ENCODE measurements at places on chromosomes 4 and X.

- DNase-seq = peak; percentile 47
Observed at GRCh38 chrX:50813843-50814661, at the start of gene SHROOM4. Gene SHROOM4 (minus strand): TSS chrX:50814194. CDS start chrX:50814018, 176 bp downstream.

DNA sequence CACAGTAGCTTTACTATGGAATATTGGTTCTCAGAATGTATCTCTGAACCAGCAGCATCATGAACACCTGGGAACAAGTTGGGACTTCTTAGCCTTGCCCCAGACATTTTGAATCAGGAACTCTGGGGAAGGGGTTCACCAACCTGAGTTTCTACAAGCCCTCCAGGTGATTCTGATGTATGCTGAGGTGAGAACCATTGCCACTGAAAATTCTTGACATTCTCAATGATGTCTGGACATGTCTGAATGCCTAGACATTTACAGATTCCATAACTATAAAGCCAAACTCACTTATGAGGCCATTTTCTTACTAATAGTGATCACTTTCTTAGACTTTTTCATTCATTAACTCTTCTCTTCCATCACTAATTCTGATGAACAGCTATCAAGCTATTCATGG, 389.4 kb upstream of the FTHL17 start:
- DNase-seq = no peak

- peak; percentile 83 for DNase-seq
Observed at GRCh38 chr4:120692964-120693363, 229.6 kb downstream of the PRDM5 start.

- DNase-seq = peak; percentile 54
Observed at GRCh38 chr4:113760094-113760794, 1.3 kb downstream of the CAMK2D start.

DNA sequence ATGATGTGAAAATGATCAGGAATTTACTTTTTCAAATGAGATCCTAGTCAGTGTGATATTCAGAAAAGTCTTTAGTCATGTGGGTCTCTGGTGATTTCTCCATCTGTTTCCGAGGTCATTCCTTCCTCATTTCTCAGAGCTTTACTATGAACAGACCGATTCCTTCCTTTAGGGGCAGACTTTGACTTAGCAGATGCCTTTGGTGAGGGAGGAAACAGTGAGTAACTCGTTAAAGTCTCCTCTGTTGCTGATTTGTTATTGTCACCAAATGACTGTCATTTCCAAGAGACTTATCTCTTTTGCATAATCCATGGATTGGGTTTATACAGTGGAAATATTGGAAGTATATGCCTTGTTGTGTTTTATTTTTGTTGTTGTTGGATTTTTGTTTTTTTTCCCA, 76.2 kb upstream of the CD99 start:
- DNase-seq = peak; percentile 88

DNA sequence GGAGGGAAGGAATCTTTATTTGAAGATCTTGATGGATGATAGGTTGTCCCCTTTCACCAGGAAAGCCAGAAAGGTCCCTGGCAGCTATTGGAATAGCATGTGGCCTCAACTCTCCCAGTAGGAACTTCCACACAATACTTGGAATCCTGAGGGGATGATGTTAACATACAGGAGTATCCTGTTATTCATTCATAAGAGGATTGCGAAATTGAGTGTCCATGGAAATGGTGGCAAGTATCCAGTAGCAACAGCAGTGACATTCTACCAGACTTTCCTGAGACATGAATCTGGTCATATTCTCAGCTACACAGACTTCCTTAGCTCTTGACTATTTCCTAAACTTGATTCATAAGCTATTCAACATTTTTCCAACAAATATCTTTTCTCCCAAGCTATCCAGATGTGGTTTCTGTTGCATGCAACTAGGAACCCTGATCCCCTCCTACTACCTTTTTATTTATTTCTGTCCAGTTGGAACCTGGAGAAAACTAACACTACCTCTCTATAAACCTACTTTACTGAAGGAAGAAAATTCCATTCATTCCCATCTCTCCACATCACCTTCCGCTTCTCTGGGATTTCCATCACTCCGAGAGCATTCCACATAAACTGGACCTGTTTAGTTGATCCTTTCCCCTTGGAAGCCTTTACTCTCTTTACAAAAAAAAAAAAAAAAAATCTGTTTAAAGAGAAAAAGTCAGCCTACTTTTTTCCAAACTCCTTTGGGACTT, 101.8 kb downstream of the ANXA5 start:
- DNase-seq = peak; percentile 73

DNA sequence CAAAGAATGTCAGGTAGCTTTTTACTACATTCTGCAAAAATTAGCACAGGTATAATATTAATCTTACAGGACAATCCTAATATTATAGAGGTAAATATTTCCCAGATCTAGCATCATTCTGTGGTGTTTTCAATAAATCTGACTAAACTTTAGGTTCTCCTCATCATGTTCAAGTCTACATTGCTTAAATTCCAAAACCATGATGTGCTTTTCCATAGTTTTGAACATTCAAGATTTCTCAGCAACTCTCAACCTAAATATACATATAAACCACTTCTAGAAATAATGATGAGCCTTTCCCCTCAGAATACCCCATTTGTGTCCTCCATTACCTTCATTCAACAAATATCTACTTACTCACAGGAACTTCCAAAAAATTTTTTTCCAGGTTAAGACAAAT, 23.1 kb downstream of the EIF4E start:
- peak; percentile 36 for DNase-seq

DNA sequence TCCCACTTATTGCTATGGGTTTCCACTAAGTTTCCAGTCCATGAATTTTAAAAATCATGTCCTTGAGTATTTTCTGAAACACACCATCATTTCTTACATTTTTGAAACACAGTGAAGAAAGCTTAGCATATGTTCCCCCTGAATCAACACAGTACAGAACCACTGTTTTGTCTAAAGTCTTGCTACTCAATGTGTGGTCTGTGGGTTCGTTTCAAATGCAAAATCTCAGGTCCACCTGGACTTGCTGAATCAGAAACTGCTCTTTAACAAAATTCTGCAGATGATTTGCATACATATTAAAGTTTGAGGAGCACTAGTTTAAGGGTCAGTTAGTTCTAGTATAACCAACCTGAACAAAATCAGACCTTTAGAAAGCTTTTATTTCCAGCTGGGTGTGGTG, 60.4 kb downstream of the SUPT20HL2 start:
- no peak for DNase-seq

DNA sequence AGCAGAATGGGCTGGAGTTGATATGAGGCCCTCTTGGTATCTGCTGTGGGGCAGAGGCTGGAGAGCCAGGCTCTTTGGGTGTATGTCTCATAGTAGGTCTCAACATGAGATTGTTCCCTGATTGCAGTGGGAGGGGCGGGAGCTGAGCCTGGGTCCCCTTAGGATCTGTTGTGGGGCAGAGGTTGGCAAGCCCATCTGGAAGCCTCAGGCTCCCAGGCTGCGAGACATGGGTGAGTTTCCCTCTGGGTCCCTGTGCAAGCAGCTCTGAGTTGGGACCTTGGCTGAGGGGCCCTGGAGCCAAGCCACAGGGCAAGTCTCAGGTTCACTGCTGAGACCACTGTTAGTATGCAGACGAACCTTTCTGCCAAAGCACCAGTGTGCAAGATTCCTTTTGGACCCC, 201.9 kb downstream of the ARHGAP10 start:
- no peak for DNase-seq

DNA sequence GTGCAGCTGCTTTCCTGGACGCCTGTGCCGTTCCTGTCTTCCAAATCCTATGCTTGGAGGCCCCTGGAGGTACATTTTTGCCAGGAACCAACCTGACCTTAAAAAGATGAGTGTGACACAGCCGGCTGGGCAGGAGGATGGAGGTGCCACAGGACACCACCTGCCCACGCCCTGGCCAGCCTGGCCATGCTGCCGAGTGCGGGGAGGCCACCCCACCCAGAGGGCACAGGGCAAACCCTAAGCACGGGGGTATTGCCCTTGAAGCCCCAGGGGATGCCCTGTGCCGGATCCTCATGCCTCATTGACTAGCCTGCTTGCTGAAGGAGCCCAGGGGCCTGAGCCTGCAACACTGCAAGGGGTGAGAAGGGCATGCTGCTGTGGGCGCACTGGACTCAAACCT, 20.1 kb downstream of the FGFR3 start:
- DNase-seq = no peak

DNA sequence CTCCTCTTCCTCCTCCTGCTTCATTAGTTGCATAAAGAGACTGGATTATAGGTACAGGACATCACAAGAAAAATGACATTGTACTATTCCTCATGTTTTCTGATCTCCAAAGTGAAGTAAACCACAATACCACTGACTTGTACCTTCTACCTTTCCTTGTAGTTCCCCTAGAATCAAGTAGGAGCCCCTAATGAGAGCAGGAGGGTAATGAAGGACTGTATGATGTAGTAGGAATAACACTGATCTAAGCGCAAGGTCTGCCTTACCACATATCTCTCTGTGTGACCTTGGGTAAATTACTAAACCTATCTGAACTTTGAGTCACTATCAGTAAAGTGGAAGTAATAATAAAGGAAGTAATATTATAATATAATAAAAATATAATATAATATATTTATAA, 3.6 kb downstream of the VSIG4 start:
- no peak for DNase-seq

DNA sequence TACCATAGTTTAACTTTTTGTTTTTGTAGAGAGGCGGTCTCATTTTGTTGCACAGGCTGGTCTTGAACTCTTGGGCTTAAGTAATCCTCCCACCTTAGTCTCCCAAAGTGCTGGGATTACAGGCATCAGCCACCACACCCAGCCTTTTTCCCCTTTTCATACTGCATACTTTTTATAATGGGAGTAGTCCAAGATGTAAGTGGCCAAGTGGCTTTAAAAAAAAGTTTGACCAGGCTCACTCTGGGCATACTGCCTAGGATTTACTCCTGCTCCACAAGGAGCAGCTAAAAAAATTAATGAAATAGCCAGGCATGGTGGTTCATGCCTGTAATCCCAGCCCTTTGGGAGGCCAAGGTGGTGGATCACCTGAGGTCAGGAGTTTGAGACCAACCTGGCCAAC, 6.0 kb downstream of the GRSF1 start:
- peak; percentile 34 for DNase-seq

- no peak for DNase-seq
Observed at GRCh38 chr4:146379744-146380143, 142.0 kb downstream of the SLC10A7 start.

DNA sequence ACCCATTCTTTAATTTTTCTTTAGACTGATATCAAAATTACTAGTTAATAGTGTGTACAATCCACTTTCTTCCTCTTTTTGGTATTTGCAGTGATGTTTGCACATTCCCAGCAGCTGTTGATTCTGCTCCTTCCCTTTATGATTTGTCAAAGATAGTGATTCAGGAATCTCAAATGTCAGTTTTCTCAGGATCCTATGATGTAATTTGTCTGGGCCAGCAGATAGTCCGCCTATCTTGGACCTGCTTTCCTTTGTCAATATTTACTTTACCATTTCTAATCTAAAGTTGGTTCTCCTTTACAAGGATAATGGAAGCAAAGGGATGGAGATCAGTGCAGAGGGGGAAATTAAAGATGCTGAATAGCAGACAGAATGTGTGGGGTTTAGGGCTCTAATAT, 122.1 kb downstream of the REELD1 start:
- no peak for DNase-seq

DNA sequence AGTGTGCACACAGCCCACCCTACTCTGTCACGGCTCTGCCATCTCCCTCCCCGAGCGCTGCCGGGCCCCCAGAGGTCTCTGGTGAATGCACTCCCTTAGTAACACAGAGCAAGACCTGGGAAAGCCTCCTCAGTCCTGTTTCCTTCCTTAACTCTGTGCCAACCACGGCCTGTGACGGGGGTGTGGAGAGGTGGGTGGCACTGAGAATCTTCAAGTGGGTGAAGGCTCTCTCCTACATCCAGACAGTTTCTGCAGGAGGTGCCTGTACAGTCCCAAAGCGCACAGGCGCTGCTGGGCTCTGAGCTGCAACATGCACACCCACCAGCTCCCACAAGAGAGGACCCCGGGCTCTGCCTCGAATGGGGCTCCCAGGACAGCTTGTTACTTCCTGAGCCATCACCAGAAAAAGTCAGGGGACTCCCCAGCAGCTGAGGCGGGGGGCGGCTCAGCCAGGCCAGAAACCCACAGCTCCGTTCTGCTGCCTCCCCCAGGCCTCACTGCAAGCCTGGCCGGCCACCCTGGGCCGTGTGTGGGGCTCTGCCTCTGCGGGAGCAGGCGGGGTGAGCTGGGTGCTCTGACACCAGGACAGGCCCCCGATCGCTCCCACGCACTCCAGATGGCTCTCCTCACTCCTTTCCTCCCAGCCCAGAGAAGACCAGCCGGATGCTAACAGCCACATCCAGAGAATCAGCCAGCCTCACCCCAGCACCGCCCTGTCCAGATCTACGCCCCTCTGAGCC, 29.7 kb downstream of the FAM53A start:
- DNase-seq = no peak

DNA sequence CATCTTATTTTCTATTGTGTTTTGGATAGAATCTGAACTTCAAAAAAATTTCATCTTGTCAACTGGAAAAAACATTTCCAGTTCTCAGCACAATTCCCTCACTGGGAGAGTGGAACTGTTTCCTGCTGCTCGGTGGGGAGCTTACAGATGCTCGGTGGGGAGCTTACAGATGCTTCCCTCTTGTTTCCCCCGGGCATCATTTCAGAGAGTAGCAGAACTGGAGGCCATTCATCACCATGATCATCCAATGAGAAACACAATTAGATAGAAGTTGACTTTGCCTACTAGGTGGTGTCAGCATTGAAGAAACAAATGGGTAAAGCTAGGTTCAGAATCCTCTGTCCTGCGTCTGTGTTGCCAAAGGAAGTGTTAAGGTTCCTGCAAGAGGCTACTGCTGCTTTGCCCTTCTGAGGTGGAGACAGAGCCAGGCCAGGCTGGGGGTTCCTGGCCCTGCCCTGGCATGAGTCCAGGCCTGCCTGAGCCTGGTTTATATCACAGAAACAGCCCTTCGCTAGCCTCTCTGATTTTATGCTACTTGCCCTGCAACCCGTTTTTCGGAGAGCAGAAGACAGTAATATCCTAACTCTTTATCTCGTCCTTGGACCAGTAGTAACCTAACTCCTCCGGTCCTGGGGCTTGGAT, 70.6 kb downstream of the TAPT1 start:
- DNase-seq = no peak

GRCh38 chrX:39759526-39760224, 338.1 kb downstream of the BCOR start:
- DNase-seq = peak; percentile 73

GRCh38 chrX:71222929-71223328, at the start of gene GJB1:
Gene GJB1 (plus strand): TSS chrX:71223224. CDS start chrX:71223708, 484 bp downstream.
- DNase-seq = no peak

GRCh38 chr4:155881555-155881954, 15.5 kb upstream of the ASIC5 start:
- no peak for DNase-seq

- no peak for DNase-seq
Observed at GRCh38 chr4:127210893-127211649, 421.7 kb upstream of the INTU start.

DNA sequence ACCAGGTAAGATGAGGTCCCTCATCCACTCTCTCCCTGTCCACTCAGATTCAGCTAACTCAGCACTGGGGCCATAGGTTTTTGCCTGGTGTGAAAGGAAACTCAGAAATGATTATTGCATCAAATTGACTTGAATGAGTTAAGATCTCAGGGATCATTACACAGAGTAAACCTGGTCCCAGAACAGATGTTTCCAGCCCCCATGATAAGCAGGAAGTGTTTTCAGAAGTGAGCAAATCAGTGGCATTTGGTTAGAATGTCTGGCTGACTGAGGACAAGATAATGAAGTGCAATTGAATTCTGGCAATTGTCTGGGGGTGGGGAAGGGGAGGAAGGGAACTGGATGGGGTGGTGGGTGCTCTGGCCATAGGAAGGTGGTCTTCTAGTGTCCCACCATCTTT, 108.0 kb downstream of the CHIC2 start:
- DNase-seq = no peak
